ENCODE measurements at places on chromosomes 16 and 17.

- DNase-seq = no peak
These were observed 189.2 kb downstream of the PRKCB start for GRCh38 chr16:24024971-24025370.

DNA sequence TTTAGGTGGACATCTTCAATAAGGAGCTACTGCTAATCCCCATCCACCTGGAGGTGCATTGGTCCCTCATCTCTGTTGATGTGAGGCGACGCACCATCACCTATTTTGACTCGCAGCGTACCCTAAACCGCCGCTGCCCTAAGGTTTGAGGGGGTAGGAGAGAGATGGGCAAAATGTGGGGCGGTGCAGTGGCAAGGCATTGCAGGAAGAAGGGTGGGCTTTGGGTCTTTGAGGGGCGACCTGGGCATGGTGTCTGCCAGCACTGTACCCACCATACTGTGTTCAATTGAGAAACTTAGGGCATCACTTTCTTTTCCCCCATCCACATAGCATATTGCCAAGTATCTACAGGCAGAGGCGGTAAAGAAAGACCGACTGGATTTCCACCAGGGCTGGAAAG, 8.6 kb downstream of the SENP3 start:
- no peak for DNase-seq

DNA sequence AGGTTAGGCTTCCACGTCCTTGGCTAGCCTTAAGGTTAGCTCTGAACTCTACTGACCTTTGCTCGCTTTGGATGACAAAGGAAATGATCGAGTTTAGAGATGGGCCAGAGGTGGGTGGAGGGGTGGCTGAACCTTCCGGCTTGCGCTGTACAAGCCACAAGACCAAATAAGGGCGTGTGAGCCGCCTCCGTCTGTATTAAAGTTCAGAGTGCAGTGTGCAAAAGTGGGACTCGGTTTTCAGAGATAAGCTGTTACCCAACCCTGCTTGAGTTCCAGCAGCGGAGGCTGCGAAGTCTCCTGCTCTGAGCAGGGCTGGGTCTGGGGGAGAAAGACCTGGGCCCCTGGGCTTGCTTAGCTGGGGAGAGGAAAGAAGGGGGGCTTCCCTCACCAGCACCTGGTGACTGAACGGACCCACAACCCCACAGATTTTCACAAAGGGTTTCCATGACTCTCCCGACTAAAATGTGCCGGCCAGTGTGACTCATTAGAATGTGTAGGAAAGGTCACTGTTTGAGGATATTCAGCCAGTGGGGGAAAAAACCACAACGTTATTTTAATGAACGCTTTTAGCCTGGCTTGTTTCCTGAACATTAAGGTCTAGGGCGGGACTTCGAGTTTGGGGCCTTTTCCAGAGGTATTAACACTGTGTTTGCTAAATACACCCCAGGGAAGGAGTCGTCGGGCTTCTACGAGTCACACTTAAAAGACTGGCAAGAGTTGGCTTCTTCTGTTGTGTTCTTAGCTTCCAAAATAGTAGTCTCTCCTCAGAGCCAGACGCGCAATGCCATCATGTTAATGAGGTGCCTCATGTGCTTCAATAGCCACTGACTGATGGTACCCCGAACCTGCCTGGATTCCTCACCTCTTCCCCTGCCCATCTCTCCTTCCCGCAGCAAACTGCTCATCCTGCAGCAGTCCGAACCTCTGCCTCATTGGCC, 67.0 kb downstream of the CENPV start:
- DNase-seq = peak; percentile 93

DNA sequence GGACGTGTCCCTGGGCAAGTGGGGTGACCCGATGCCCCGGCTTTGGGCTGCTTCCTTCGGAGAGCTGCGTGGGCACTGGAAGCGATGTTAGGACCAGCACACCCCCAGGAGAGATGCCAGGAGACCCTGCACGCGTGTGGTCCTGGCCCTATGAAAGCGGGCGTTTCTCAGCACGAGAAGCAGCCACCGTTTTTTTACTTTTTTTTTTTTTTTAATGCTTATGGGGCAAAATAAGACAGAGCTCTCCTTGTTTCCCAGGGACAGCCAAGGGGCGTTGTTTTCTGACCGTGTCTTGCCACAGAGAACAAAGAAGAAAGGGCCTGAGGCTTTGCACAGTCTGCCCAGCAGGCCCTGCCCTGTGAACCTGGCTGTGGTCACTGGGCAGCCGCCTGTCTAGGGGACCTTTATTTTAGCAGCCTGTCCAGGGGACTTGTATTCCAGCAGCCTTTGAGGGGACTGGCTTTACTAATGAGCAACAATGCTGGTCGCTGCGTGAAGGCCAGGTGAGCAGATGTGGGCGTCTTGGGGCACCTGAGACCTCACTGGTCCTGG, 996 bp downstream of the SLC25A10 start:
- peak; percentile 66 for DNase-seq

GRCh38 chr16:86249631-86250030, 260.7 kb upstream of the FOXF1 start:
- no peak for DNase-seq

DNA sequence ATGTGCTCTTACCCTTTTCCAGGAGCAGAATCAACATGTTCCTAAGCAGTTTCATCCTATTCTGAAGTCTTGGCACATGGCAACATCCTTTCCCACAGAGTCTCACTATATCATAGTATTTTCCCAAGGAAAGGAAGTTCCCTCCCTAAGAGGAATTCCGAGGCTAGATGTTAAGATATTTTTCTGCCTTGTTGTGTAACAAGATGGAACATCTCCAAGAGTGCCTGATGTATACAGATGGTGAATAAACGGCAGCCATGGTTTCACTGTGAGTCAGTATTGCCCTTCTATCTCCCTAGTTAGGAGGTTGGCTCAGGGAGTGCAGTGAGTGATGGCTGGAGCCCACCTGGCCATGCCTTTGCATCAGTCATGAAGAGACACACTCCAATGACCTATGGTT, 48.2 kb downstream of the SPACA3 start:
- no peak for DNase-seq

DNA sequence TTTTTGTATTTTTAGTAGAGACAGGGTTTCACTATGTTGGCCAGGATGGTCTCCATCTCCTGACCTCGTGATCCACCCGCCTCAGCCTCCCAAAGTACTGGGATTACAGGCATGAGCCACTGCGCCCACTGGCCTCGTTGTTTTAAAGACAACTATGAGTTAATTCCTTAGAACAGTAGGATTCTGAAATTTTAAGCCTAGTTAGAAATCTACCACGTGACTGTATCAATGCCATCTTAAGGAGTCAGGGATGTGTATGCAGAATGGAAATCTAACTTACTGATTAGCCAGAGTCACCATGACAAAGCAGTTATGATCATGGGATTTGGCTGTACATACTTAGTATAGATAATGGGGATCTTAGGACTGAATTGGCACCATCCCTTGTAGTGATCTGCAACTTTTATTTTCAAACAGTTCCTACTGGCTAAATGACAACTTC, 2.8 kb downstream of the CEP20 start:
- DNase-seq = no peak

DNA sequence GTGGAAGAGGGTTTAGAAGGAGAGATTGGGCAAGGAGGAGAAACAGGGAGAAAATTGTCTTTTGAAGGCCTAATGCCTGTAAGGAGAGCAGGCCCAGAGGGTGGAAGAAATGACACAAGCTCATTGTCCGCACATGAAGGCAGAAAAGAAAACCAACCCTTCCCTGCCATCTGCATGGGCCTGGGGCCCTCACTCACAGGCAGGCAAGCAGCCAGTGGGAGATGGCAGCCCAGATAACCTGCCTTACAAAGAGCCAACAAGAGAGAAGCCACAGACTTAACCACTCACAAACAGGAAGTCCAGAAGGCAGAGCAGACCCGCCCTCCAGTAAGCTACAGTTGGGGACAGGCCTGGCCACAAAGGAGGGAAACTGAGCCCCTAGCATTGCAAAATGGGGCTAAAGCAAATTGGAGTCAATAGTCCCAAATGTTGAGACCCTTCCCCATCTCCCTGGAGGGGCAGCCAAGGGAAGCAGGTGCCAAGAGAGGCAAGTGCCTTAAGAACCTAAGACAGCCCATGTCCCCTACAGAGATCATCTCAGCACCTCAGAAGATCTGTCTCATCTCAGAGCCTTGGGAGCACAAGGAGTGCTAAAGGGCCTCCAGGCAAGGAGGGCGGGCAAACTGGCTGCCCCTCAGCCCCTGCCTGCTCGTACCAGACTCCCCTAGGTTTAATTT, 7.3 kb upstream of the TSPOAP1 start:
- DNase-seq = peak; percentile 58

GRCh38 chr16:68037841-68038597, 14.9 kb downstream of the DUS2 start:
- DNase-seq = peak; percentile 28

- DNase-seq = no peak
These were observed 145.3 kb upstream of the CDH13 start for GRCh38 chr16:82481455-82481854.

DNA sequence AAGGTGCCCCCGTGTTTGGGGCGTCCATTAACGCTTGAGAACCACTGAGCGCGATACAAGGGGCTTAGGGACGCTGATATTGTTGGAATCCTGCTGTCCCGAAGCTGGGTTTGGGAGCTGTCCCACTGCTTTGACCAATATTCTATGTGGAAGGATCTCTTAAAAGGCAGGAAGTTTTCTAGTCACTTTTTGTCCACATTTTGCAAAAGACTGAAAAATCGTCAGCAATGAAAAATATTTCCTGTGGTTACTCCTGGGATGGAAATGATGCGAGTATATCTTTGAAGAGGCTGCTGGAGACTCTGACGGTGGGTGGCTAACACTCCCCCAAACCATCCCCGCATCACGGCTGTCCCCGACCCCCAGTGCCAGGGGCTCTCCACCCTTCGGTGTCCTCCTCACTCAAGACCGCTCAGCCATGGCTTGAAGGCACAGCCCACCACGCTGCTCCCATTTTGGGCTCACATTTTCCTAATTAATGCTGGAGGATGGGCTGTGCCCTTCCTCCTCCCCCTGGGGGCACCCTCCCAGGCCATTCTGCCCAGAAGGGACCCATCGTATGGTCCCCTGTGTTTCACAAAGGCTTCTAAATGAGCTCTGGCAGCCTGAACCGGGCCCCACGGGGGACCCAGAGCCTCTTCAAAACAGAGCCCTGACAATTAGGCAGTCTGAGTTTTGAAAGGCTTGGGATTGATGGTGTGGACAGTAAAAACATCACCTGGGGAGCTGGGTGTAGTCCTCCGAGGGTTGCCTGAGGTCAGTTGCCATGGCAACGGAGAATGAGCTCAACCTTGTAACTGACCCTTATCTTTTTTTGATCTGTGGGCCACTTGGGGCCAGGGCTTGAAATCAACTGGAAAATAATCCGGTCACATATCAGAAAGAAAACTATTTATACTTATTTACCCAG, 158.6 kb downstream of the C16orf78 start:
- DNase-seq = no peak

DNA sequence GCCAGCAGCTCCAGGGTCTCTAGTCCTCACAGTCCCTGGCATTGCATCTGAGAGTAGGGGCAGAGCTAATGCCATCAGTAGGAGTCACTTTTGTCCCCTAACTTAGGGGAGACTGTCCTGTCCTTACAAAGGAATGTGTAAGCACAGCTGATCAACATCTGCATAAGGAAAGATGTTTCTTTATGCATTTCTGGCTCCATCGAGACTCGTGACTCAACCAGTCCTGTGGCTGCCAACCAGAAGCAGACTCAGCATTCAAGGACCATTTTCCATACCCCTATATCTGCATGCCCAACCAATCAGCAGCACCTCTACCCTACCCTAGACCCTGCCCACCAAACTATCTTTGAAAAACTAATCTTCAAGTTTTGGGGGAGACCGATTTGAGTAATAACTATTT, 8.2 kb upstream of the MPP2 start:
- no peak for DNase-seq

GRCh38 chr17:32341141-32341856, 674 bp downstream of the C17orf75 start:
- DNase-seq = no peak

DNA sequence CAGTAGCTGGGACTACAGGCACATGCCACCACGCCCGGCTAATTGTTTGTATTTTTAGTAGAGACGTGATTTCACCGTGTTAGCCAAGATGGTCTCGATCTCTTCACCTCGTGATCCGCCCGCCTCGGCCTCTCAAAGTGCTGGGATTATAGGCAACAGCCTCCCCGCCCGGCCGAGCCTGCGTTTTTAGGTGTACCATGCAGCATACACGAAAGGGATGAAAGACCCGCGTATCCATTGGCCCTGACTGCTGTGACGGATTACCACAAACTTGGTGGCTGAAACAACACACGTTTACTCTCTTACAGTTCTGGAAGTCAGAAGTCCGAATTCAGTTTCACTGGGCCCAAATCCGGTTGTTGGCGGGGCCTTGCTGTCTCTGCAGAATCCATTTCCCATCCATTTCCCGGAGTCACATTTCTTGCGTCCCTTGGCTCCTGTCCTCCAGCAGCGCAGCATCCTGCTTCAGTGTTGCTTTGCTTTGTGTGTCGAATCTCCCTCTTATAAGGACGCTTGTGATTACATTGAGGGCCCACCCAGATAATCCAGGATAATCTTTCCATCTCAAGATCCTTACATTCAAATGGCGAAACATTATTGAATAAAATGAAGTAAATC, 8.3 kb upstream of the GUCY2D start:
- DNase-seq = peak; percentile 58

- DNase-seq = peak; percentile 9
These were observed 12.9 kb upstream of the CACNG5 start for GRCh38 chr17:66822009-66822408.

- peak; percentile 21 for DNase-seq
These were observed 3.3 kb upstream of the TNFRSF13B start for GRCh38 chr17:16975277-16975651.

DNA sequence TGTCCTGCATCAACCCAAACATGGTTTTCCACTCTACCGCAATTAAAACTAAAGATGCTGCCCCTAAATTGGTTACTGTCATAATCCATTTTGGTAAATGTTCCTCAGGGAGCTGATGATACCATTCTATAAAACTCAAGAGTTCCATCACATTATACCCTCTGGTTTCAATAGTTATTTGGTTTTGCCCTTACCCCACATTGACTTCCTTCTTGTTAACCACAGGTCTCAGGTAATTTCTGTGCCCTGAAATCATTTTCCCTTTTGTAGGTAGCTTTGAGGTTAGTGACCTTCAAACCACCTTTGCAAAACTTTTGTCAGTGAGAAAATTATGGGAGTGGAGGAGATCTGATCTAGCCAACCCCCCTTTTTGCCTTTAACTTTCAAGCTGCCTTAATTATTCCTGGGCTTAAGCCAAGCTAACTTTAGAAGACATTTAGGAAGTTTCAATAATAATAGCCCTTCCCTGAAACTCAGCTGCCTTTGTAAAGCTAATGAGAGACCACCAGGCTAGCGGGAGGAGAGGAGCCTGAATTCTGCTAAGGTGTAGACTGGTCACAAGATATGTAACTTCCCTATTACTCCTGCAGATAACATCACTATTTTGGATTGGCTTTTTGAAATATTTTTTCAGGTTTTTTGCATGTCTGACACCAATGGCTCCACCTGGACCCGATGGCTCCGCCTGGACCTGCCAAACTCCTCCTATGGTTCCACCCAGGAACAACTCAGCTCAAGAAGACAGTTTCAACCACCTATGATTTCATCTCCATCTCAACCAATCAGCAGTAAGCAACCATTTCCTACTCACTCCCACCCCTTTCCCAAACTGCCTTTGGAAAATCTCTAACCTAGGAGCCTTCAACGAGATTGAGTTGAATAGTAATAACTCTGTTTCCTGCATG, 224.9 kb downstream of the HS3ST3B1 start:
- DNase-seq = no peak

Data from sigmoid colon (tissue), 7 donors.